Foreskin fibroblast (primary cell): ENCODE measurements at places on chromosomes 2 and 18.

DNA sequence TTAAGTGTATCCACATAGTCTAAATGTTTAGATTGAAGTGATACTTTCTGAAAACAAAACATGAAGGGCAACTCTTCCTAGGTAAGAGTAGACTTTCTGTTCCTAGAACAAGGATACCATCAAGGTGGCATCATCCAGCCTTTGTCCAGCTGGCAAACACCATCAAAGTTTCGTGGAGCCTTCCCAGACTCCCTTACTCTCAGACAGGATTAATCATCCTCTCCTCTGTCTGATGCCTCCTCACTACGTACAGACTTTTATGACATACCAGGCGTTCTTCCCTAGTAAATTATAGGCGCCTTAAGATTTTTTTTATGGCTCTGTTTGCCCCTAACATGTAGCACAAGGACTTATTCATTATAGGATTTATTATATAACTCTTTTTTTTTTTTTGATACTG, 29.4 kb upstream of the ASNSD1 start:
- DNase-seq = no peak

DNA sequence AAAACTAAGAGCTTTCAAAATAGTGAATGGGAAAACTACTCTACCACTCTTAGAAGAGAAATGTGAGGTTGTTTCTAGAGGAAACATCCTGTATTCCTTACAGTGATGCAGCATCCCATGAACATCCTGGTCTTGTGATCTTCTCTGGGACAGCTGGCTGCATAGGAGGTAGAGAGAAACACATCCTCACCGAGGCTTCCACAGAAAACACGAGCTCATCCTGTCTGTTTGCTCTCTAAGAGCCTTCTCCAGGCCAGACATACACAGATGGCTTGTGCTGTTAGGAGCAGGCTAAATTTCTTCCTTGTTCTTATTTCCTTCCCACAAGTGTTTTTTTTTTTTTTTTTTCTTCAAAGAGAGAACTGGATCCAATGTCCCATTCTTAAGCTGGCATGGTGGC, 14.7 kb upstream of the FZD7 start:
- DNase-seq = no peak

GRCh38 chr2:159380685-159381239, 94.3 kb upstream of the WDSUB1 start:
- no peak for DNase-seq

- peak; percentile 90 for DNase-seq
Measured at GRCh38 chr2:237244976-237245646, 159.4 kb downstream of the COPS8 start.
